ENCODE measurements at places on chromosomes 2 and 18.
A peak's percentile ranks its signal among the peaks of the same experiment; 100 is the strongest.

GRCh38 chr2:79887747-79888374 is 375.0 kb downstream of the CTNNA2 start:
- no peak for DNase-seq

DNA sequence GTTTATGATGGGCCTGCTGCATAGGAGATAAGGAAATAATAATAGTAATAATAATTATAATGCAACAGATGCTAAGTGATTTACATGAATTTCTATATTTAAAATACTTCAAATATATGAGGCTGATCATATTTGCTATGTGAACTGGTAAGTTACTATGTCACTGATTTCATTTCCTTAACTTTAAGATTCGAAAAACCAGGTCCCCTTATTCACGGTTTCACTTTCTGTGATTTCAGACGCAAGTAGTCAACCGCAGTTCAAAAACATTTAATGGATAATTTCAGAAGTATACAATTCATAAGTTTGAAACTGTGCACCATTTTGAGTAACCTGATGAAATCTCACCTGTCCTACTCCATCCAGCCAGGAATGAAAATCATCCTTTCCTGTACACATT is 1697.1 kb upstream of the LRRTM1 start:
- DNase-seq = no peak

- DNase-seq = no peak
Observed at GRCh38 chr18:46950064-46950656, 32.8 kb downstream of the KATNAL2 start.

DNA sequence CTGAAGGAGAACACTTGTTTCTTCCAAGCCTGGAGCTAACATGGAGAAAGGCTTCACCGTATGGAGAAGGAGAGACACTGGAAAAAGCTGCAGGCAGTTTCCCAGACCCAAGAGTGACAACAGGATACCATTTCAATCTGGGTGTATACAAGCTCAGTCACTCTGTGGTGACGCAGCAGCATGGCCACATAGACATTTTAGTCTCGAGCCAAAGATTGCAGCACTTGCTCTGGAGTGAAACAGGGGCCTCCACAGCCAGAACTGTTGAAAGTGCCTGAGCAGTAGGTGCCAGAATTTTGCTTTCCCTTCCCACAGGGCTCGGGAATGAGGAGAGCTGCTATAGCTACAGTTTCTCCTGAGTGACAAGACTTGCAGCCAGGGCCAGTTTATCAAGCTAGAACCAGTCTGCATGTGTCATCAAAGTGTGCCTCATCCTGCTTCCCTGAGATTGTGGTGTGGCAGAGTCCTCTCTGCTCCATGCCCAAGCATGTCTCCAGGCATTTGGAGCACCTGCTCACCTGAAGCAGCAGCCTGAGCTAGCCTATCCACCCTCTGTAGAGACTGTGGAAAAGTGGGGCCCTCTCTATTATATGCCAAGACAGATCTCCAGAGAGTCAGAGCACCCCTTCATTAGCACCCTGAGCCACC is 234.6 kb upstream of the CDH19 start:
- DNase-seq = no peak

GRCh38 chr2:138081225-138082073 is 117.2 kb downstream of the HNMT start:
- no peak for DNase-seq

DNA sequence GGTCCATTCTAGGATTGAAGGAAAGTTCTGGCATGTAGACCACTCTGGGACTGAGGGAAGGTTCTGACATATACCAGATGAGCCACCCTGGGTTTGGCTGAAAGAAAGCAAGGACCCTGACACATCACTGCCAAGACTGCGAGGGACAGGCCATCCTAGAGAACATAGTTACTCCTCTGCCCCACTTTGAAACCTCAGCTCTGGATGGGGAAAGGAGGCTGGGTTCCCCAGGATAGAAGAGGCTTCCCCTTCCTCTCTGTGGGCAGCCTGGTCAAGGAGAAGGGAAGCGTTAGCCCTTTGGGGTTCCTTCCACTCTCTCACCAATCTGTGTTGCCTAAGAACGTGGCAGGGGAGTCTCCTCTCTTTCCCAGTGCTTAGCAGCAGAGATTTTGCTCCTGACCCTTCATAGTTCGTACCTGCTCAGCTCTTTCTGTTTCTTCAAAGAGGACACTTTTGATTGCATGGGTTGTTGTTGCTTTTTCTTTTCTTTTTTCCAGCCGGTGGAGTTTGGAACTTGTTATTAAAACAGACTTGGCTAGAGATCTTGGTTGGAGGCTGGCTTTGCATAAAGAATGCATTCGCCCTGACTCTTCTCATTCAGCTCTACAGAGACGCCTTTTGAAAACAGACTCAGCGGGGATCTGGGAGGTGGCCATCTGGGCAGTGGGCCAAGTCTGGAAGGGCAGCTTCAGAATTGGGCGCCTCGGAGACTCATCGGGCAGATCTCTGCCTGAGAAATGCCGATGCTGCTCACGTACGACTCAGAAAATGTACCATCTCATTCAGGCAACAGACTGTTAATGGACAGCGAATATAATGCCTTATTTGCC is 166.1 kb downstream of the CLIP4 start:
- DNase-seq = no peak

GRCh38 chr2:157326698-157327097 is 1.1 kb upstream of the ERMN start:
- no peak for DNase-seq

DNA sequence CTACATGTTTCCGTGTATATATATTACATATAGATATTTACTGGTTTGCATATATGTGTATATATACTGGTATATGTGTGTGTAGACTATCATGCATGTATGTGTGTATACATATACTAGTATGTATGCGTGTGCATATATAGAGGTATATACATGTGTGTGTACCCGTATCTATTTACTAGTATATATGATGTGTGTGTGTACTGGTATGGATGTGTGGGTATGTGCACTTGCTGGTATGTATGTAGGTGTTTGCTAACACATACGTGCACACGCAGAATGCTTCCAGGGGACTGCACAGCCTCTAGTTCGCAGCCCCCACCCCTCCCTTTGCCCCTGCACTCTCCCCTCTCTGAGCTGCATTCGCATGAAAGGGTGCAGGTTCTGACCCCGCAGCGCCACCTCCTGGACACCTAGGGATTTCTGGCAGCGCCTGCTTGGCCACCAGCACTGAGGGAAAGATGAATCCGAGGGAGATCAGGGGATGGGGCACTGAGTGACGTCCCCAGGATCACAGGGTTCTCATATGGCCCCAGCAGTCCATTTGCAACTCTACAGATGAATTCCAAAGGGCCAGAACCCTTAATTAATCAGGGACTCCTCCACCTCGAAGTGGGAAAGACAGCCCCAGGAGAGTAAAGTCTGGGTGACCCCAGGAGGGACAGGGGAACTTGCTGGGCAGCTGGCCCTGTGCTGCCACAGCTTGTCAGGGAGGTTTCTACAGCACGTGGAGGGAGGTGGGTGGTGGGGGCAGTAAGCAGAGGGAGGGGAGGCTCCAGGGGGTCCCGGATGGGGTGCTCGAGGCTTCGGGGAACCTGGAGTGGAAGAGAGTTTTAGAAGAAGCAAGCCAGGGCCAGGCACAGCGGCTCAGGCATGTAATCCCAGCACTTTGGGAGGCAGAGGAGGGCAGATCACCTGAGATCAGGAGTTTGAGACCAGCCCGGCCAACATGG is 66.8 kb upstream of the ASAP2 start:
- DNase-seq = peak; percentile 72

DNA sequence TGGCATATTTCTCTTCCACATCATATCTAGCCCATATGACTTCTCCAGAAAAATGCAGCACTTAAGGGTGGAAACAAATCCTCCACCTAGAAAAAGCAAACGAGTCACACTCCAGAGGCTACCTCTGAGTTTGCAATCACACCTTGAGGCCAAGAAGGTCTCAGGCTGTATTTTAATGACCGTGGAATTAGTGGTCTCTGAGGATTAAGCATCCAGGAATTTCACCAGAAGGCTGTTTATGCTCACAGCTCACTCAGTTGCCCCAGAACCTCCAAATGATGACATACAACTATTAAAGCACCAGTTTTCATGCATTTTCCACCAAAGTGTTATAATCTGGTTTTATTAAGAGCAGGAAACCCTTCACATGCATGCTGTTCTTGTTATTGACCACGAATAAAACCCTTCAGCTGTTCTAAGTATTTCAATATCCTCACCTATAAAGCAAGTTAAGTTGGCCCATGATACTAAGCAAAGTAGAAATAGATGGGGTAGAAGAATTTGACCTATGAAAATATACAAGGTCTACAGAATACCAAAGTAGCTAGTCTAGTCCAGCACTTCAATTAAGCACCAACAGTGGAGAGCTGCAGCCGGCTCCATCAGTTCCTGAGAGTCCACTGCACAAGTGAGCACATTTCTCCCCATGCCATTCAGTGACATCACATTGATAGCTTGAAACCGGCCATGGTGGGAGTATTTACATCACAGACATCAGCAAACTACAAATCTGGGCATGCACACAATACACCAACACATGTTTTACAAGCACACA is 39.5 kb upstream of the SLC14A1 start:
- DNase-seq = no peak

- DNase-seq = no peak
Observed at GRCh38 chr2:242015108-242016065, 145.9 kb downstream of the RTP5 start.

DNA sequence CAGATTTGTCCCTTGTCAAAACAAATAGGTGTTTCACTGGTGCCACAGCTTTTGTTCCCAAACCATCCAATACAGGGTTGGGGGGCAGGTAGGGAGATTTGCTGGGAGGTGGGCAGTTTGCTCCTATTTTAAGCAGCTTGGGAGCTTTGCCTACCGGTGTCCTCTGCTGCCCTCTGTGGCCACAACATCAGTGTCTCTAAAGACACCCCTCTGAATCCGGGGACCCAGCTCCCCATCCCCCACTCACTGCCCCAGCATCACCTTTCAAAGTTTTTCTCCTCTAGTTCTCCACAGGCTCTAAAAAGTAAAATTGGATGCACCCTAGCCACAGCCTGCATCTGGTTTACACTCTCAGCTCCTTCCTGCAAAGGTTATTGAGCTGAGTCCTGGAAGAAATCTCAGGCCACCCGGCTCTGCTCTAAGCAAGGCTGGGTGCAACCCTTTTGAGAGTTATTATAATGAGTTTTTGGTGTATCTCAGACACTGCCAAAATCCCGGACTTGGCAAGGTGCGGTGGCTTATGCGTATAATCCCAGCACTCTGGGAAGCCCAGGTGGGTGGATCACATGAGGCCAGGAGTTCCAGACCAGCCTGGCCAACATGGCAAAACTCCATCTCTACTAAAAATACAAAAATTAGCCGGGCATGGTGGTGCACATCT is 2.9 kb upstream of the EPAS1 start:
- DNase-seq = peak; percentile 20

- DNase-seq = no peak
Observed at GRCh38 chr18:47146206-47146605, 4.1 kb downstream of the HDHD2 start.

GRCh38 chr2:216775043-216775453 is 79.7 kb upstream of the IGFBP5 start:
- DNase-seq = no peak

DNA sequence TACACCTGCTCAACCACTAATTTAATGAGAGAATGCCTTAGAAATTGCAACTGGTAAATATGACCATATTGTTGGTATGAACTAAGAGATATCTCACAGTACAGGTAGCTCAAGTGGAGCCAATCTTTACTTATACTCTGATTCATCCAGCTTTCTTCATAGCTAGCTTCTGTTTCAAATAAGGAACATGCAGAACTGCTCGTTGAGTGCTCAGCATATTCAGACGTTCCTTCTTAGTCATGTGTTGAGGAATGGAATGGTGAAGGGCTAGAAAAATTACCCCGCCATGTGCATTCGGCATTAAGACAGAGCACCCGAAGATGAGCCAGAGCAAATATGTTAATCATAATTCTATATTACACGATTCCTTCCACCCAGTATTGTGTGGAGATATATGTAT is 144.0 kb upstream of the VRK2 start:
- DNase-seq = no peak

- no peak for DNase-seq
Observed at GRCh38 chr2:86413296-86414094, 27.7 kb upstream of the KDM3A start.

- DNase-seq = no peak
Observed at GRCh38 chr18:76371301-76372203, 123.5 kb downstream of the ZNF516 start.

GRCh38 chr2:204060841-204061240 is 124.3 kb downstream of the ICOS start:
- DNase-seq = no peak

GRCh38 chr2:172335736-172336135 is 91.7 kb upstream of the ITGA6 start:
- no peak for DNase-seq

DNA sequence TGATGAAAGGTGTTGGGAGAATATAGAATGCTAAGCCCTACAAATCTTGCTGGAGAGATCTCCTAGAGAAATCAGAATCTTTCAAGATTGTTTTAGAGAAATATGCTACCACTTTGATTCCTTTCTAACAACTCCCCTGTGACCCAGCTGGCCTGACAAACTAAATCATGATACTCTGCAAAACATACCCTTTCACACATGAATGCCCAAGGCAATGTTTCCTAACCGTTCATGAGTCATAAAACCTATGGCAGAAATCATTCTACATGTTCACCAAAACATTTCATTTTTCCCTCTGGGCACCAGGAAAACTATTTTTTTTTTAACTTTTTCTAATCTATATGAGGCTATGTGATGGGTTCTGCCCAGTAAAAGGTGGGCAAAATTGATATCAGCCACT is 77.8 kb upstream of the SETBP1 start:
- DNase-seq = no peak

DNA sequence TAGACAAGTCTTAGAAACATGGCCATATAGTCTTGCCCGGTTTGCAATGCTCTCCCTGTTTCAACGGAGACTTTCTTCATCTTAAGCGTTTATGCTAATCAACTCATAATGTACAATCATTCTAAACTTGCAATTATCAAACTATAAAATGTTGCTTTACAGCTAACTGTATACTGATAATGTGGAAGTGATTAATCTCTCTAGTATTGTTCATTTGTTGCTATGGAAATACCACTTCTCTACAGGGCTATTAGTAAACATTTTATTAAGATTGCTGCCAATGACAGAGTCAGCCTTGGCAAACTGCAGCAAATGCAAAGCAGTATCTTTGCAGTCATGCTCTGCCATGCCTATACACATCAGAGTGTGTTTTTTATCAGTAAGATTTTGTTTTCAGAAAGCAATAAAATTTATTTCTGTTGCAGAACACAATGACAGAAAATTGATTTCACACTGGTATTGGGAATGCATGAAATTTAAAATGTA is 1201.8 kb upstream of the CDH2 start:
- DNase-seq = no peak

- DNase-seq = no peak
Observed at GRCh38 chr2:83071352-83071751, 1387.7 kb downstream of the SUCLG1 start.

GRCh38 chr2:65985986-65986385 is 448.9 kb upstream of the MEIS1 start:
- no peak for DNase-seq

- DNase-seq = no peak
Observed at GRCh38 chr2:35932276-35932963, 423.2 kb upstream of the CRIM1 start.

- DNase-seq = no peak
Observed at GRCh38 chr2:236171680-236172254, 3.6 kb upstream of the GBX2 start.

- no peak for DNase-seq
Observed at GRCh38 chr2:40251137-40251536, 200.8 kb downstream of the SLC8A1 start.

Measured in stimulated activated CD4-positive, alpha-beta T cell treated with anti-CD3 and anti-CD28 coated beads, Interleukin-4, amount 100 ng/mL, for 1 hour (primary cell).